ENCODE measurements at places on chromosomes 2 and 18.
A peak's percentile ranks its signal among the peaks of the same experiment; 100 is the strongest.

- no peak for DNase-seq
These were observed 79.1 kb upstream of the KCNH7 start for GRCh38 chr2:162917626-162918025.

GRCh38 chr18:54261894-54262293 lies 7.4 kb upstream of the POLI start:
- DNase-seq: no peak

- DNase-seq: no peak
These were observed 130.8 kb downstream of the NCKAP5 start for GRCh38 chr2:133437492-133437891.

- no peak for DNase-seq
These were observed 12.8 kb upstream of the SFTPB start for GRCh38 chr2:85680707-85681371.

- peak; percentile 20 for DNase-seq
These were observed 9.3 kb upstream of the LRRC30 start for GRCh38 chr18:7221424-7222155.

- no peak for DNase-seq
These were observed 43.1 kb upstream of the GALNT3 start for GRCh38 chr2:165837122-165837521.

DNA sequence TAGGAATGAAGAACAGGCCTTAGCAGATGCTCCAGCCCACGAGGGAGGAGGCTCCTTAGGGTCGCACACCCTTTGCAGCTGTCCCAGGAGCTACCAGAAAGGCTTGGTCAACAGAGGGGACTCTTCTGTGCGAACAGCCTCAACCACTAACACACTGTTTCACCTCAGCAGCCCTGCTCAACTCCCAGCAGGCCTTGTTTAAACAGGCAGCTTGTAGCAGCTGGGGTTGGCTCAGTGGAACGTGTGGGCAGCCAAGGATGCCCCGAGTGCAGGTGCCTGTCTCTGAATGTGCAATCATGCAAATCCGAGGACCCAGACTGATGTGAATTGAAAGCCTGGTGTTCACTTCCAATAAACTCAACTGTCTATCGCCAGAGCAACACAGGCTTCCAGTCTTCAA lies 88.7 kb upstream of the CXCR4 start:
- no peak for DNase-seq

- no peak for DNase-seq
These were observed 24.5 kb upstream of the INPP4A start for GRCh38 chr2:98419977-98420725.

GRCh38 chr18:3985020-3985419 lies 470.1 kb downstream of the DLGAP1 start:
- DNase-seq: no peak

DNA sequence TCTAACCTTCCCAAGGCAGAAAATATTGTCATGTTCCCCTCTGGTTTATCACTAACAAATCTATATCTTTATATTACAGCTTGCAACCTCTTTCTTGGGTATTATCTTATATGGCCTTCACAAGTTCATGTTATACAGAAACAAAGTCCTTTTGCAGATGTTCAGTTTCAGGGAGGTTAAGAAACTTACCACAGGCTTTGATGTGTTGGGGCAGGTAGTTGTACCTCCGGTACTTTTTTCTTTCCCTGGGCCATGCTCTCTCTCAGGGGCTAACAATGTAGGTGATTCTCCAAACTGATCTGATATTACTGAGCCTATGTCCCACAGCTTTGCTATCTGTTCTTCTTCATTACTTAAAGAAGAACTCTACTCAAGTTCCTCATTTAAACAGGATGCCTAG lies 548.9 kb upstream of the SYT4 start:
- DNase-seq: no peak

DNA sequence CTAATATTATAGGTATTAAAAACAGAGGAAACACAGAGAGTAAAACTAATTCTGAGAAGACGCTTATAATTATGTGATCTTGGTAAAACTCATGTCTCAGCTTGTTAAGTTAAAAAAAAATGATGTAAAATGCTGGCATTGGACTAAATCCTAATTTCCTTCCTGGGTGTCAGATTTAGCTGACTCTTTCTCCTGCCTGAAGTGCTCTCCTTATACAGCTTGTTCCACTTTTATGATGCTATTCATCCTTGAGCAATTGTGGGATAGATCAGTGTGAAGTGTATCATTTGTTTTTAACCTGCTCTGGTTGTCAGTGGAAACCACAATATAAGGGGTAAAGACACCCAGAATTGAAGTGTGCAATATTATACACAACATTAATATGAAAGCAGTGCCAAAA lies 84.9 kb downstream of the EFEMP1 start:
- no peak for DNase-seq

DNA sequence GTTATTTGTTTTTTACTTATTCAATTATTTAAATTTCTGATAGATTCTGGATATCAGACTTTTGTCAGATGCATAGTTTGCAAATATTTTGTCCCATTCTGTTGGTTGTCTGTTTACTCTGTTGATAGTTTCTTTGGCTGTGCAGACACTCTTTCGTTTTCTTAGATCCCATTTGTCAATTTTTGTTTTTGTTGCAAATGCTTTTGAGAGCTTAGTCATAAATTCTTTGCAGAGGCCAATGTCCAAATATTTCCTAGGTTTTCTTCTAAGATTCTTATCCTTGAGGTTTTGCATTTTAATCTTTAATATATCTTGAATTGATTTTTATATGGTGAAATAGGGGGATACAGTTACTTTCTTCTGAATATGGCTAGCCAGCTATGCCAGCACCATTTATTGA lies 112.7 kb upstream of the SESTD1 start:
- DNase-seq: no peak

DNA sequence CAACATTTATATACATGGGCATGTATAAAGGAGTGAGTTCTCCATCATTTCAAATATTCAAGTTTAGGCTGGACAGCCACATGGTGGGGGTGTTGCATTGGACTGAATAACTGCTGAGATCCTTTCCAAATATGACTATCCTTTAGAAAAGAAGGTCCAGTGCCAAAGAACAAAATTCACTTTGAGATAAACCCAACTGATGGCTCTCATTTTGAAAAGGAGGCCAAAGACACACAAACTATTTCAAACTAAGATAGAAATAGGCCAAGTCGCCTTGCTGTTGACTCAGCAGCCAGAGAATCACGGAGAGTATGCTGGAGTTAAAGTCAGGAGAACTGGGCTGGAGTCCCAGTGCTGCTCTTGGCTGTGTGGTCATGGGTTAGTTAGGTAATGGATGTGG lies 204.5 kb upstream of the LRATD1 start:
- DNase-seq: peak; percentile 19
